T-helper 22 cell (primary cell): ENCODE measurements at places on chromosomes 11 and 22.

DNA sequence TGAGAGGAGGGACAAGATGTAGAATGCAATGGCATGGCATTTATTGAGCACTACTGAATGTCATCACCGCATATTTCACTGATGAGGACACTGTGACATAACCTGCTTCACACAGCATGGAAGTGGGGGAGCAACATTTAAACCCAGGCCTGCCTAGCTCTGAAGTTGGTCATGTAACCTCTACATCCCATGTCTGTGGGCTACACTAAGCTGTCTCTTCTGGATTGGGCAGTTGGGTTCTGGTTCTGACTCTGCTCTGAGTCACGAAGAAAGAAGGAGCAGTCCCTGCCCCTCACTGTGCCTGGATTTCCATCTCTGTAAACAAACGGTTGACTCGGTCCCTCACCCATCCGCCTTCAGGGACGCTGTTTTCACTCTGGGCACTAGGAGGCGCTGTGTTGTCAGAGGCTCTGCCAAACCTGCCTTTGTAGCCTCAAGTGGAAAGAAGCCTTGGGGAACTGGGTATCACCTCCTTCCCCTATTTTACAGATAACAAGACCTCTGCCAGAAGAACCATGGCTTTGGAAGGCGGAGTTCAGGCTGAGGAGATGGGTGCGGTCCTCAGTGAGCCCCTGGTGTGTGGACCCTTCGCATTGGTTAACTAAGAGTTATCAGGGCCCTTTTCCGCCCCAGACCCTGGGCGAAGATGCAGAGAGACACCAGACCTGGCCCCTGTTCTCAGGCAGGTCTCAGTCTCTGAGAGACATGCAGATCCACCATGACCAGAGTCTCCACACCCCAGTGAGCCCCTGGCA is 12.7 kb upstream of the ARHGEF17 start:
- peak; percentile 18 for DNase-seq

GRCh38 chr11:103892603-103893002 is 143.8 kb upstream of the DDI1 start:
- DNase-seq: no peak

DNA sequence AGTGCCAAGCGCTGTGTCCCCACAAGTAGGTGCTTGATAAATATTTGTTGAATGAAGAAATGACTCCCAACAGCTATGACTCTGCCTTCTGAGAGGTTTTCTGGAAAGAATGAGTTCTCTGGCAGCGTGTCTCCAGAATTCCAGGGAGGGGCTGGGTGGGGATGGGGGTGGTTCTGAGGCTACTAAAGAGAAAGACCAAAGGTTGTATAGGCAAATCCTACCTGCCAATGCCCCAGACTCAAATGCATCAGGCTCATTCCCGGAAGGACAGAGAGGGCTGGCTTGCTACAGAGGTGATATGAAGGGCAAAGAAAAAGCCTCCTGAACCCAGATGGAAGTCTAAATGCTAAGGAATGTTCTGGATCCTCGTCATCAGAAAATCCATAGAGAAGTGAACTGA is 1.9 kb downstream of the DUSP18 start:
- no peak for DNase-seq

DNA sequence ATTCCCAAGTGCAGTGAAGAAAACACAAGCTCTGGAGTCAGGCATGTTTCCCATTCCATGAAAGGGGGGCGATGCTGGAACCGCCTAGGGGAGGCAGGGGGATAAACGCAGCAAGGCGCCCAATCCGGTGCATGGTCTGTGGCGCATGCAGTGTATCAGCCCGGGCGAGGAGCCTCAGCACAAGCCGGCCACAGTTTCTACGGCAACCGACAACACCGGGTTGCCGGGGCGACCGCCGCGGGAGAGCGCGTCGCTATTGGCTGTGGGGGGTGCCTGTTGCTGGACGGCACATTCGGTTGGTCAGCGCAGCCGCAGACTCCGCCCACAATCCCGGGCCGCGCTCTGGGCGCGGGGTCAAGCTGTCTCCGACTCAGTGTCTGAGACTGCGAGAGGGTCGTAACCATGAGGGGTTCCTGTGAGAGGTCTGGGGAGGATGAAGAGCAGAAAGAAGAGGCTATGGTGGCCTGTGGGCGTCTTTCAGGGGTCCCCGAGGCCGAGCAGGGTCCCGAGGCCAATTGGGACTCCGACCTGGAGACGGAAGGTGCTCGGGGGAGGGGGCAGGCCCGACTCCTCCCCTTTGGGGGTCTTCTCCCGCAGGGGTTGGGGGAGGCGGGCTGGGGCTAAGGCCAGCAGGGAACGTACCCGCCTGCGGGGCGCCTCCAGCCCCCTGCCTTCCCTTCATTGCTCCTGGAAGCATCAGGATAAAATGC is at the start of gene LRRC74B:
Gene LRRC74B, plus strand, starts transcription at position 362 of the 710 bp plus-strand sequence. Its CDS starts 41 bp downstream, at position 403.
- DNase-seq: peak; percentile 8

- DNase-seq: no peak
These were observed 62.7 kb upstream of the HORMAD2 start for GRCh38 chr22:30017375-30018223.

- DNase-seq: no peak
These were observed 2.9 kb upstream of the IL18BP start for GRCh38 chr11:71995726-71996291.

DNA sequence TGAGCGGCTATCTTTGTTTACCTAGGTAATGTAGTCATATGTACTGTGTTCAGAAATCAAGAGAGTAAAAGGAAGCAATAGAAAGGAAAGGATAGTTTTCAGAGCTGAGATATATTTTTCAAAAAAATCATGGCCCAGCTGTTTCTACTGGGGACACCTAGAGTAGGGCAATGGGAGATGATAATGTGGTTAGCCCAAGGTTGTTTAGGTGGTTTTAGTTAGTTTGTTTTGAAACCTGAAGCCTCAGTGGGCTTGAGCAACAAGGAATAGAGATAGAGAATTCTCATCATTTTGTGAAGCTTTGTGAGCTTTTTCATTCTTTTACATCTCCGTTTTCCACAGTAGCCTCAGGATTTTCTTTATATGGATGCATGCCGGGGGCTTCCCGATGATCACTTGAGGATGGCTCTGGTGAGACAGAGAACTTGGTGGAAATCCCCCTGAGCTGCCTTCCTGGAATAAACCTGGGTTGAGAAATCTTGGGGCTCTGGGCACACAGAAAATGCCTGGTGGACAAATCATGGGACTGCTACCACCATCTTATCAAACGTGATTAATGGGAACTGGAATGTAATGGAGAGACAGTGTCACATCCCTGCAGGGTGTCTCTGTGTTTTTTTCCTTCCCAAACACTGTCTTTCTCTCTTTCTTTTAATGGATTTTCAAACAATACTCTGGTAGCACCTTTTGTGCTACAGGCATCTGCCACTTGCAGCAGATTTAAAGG is 49.0 kb downstream of the ARHGAP42 start:
- no peak for DNase-seq
